Fibroblast of skin of right biceps (primary cell): ENCODE measurements at places on chromosomes 4 and X.

GRCh38 chr4:75605928-75606327 is 24.4 kb downstream of the CDKL2 start:
- DNase-seq = no peak

- DNase-seq = peak; percentile 63
Observed at GRCh38 chr4:81632581-81633299, 161.0 kb upstream of the RASGEF1B start.

- no peak for DNase-seq
Observed at GRCh38 chr4:42656679-42656943, 294 bp downstream of the ATP8A1 start.

DNA sequence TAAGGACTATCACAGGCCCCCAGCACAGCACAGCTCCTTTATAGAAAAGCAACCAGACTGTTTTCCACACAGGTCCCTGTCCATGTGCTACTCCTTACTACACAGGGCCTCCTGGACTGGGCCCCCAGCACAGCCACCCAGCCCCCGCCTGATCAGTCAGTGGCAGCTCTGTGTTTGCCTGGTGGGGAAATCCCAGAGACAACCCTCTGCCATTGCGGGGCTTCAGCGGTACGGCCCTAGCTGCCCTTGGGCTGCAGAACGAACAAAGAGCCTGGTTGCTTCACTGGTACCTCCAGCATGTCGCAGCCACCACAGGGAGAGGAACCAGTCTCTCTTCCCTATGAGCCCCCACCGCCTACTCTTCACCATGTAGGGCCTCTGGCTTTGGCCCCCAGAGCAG is 30.7 kb downstream of the CBR4 start:
- DNase-seq = no peak

- no peak for DNase-seq
Observed at GRCh38 chr4:41427306-41427882, 110.6 kb upstream of the LIMCH1 start.

DNA sequence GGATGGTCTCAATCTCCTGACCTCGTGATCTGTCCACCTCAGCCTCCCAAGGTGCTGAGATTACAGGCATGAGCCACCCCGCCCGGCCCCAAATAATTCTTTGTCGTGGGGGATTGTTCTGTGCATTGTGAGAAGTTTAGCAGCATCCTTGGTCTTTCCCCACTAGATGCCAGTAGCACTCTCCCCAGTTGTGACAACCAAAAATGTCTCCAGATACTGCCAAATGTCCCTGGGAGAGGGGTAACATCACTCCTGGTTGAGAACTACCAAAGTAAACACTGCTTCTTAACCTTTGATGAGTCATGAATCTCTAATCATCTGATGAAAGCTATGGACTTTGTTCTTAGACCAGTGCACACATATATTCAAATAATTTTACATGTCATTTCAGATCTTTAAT is 90.7 kb upstream of the BRS3 start:
- DNase-seq = no peak

DNA sequence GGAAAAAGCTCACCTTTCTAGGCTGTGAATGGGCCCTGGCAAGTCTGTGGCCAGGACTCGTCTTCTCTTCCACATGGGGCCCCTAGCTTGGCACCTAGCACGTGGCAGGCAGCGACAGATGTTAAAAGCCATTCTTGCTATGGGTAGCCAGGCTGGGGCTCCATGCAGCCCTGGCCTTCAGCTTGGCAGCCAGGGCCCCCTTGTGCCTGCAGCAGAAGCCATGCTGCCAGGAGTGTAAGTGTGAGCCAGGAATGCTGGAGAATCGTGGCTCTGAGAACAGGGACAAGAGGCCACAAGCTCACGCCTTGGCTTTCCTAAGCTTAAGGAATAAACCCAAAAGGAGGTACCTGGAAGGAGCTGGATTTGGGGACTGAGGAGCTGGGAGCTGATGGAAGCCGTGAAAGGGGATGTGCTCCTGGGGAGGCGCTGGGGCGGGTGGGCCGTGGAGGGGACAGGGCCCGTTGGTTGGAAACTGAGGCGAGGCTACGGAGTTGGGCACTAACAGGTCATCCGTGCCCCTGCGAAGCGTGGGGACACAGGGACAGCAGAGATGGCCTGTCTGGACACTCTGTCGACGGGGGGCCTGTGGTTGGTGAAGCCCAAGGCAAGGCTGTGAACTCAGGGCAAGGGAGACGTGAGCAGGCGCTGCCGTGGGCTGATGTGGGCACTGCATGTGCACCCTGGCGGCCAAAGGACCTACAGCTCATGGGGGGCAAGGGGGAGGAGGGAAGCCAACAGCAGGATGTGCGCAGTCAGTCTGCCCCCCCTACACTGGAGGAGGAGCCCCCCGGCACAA is 895 bp upstream of the OPN1LW start:
- no peak for DNase-seq
